Cardiac septum (tissue), 1 donor: ENCODE measurements at places on chromosomes 11 and 22. TPM values are rescaled to one million over a fixed set of nuclear protein-coding genes. Genes with fewer than 3 reads are reported as not detected.

TRIM34 gene
- 2.3 TPM for total RNA-seq

OR8G5 gene
- not detected for total RNA-seq

- peak; percentile 7 for DNase-seq
These were observed 599.9 kb downstream of the BUD13 start for GRCh38 chr11:116172851-116173250.

DNA sequence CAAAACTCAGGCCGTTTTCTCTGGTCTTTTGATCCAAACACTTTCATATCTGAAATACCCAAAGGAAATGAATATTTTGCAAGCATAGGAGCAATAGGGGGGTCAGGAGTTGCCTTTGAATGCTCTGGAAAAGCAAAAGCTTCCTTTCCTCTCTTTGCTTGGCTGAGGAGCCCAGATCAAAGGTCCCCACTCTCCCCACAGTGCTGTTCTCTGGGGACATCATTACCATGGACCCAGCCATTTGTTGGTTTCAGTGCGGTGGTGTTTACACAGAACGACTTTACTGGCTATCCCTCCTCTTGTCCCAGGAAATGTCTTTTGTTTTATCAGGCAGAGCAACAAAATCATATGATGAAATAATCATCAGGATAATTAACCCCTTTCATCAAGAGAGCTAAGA, 1089.1 kb downstream of the TBC1D22A start:
- DNase-seq = no peak

DNA sequence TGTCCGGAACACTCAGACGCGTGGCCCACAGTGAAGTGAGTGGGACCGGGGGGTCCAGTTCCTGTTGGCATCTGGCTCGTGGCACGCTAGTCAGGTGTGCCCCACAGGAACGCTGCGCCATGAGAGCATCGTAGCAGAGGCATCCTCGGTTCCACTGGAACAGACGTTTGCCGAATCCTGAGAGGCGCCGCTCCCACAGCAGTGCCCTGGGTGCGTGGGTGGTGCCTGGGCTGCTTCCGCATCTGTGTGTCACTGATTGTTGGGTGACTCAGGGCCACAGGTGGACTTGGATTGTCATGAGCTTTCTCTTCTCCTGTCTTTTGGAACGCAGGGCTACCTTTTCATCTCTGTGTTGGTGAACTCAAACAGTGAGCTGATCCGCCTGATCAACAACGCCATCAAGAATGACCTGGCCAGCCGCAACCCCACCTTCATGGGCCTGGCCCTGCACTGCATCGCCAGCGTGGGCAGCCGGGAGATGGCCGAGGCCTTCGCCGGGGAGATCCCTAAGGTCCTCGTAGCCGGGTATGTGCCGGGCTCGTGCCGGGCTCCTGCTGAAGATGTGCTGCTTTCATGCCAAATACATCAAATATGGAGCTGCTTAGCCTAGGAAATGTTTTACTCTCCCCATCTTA, 46.2 kb downstream of the AP2A2 start:
- DNase-seq = no peak

GRCh38 chr11:36389811-36390210, 93.7 kb downstream of the PRR5L start:
- DNase-seq = no peak

DNA sequence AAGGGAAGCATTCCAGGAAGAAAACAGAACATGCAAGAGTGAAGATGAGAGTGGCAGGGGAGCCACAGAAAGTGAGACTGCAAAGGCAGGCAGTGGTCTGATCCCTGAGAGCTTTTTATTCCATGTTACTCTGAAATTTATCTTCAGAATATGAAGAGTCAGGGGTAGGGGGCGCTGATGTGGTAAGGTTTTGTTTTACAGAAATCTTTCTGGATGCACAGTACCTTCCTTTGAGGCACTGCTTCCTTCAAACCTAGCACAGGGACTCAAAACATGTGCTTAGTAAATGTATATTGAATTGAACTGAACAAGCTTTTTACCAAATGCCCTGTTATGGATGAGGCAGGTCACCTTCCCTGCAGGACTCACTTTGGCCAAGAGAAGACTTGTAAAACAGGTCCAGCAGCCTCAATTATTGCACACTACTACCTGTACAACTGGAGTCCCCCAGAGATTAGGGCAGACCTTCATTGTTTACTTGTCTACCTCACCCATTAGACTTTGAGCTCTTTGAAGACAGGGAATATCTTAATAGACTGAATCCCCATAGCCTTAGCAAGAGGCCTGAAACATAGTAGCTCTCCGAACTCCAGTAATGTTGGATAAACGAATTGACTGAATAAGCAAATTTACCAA, 2.2 kb downstream of the PAK1 start:
- no peak for DNase-seq
